ENCODE measurements at places on chromosomes 11 and 22. TPM values are rescaled to one million over a fixed set of nuclear protein-coding genes. Genes with fewer than 3 reads are reported as not detected.

The UPK3A gene
- total RNA-seq: not detected

The HEPHL1 gene
- not detected for total RNA-seq

The MRGPRX4 gene
- total RNA-seq: not detected

The IL18 gene
- 0.23 TPM for total RNA-seq

The SPA17 gene
- total RNA-seq: 30.2 TPM

The GGTLC2 gene
- total RNA-seq: not detected

The TMPRSS13 gene
- total RNA-seq: not detected

The TMEM218 gene
- total RNA-seq: 38.1 TPM

The OSM gene
- total RNA-seq: not detected

The KCNQ1OT1 gene
- total RNA-seq: 0.57 TPM

The C22orf31 gene
- not detected for total RNA-seq

The GAB4 gene
- total RNA-seq: not detected

All from LHCN-M2 (cell line).